Stimulated activated CD4-positive, alpha-beta T cell treated with anti-CD3 and anti-CD28 coated beads, Interleukin-15, amount 100 ng/mL, for 48 hours (primary cell): ENCODE measurements at places on chromosomes 7 and 10.
A peak's percentile ranks its signal among the peaks of the same experiment; 100 is the strongest.

GRCh38 chr7:46819819-46820218, 762.1 kb downstream of the TNS3 start:
- DNase-seq = no peak

GRCh38 chr7:41292487-41292886, 410.4 kb downstream of the INHBA start:
- DNase-seq = no peak

- DNase-seq = no peak
Measured at GRCh38 chr10:3014968-3015367, 52.4 kb upstream of the PFKP start.

DNA sequence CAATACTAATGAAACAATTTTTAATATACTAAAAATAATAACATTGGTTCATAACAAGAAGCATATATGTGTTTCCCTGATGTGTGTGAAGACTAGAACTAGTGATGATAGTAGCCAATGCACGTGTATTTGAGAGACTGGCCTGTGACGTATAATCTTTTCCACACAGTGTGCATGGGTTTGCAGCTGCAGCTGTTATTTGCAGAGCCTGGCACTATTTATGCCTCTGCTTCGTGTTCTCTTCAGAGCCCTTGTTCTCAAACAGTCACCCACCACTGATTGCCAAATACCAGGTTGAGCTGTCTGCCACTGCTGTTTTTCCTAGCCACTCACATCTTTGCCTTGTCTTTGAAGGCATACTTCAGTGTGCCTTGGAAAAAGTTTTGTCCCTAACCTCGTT, 531.7 kb downstream of the ETV1 start:
- no peak for DNase-seq

DNA sequence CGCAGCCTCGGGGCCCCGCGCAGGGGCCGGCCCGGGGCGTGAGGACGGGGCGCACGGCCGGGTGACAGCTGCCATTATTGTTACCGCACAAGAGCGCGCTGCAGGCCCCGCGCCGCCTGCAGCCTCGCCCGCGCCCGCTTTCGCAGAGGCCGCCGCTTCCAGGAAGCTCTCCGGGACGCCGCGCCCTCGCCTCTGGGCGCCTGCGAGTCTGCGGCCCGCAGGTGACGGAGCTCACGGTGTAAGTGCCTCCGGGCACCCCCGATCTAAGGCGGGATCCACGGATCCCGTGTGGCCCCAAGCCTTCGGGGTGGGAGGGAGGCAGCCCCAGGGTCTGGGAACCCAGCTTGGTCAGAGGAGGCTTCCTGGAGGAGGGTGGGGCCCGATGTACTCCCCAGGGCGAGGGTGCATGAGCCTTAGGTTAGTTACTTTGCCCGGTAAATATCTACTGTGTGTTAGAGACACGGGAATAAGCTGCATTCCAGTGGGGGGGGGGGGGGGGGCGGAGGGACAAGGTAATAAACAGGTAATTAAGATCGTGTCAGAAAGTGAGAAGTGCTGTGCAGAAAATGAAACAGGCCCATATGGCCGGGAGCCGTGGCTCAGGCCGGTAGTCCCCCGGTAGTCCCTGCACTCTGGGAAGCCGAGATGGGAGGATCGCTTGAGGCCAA, 638 bp downstream of the IQCE start:
- no peak for DNase-seq

DNA sequence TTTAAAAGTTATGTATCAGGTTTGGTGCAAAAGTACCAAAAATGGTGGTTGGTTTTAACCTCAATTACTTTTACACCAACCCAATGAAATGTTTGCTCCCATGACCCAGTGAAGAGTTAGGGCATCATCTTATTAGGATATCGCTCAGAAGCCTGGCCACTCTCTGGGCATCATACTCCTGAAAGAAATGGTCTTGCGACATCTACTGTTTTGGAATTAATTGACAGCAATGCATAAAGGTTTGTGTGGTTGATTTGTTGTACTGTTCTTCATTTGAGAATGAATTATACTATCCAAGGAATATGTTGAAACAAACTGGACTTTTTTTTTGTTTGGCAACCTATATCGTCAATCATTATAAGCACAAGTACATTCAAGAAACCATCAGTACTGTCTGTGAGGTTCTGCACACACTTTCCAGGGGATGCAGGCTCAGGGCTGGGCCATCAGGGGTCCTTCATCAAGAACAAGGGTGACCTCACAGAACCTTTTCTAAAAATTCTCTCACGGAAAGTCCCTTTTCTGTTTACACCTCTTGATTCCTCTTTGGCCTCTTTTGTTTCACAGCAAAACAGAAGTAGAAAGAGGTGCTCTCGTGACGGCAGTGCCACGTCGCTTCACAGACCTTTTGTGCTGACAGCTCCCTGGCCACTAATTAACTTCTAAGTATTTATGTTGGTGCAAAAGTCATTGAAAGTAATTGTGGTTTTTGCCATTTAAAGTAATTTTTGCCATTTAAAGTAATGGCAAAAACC, 117.2 kb upstream of the KLF6 start:
- no peak for DNase-seq

DNA sequence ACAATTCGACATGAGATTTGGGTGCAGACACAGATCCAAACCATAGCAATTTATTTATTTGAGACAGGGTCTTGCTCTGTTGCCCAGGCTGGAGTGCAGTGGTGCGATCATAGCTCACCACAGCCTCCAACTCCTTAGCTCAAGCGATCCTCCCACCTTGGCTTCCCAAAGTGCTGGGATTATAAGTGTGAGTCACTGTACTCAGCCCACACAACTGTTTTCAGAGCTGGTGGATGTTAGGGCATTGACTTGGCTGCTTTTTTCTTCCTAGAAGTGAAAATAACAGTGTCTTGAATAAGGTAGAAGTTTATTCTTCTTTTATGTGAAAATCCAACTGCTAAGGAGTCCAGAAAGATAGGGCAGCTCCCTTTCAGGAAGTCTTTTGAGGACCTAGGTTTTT, 132.1 kb downstream of the CCDC3 start:
- DNase-seq = no peak

- DNase-seq = no peak
Measured at GRCh38 chr10:112434988-112435619, 11.6 kb downstream of the ZDHHC6 start.

DNA sequence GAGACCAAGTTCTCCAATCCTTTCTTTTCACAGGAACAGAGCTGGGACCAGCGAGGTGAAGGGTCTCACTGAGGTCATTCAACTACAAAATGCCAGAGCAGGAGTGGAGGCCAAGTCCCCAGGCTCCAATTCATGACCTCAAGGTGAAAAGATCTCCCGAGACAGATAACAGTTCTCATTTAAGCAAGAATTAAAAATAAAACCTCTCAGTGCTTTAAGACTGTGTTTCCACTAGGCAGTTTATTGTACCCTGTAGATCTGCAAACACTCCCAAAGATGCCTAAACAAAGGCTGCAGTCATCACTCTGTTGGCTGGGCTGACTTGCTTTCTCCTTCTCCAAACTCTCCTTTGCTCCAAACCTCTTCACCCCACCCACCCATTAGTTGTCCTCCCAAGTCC, 74.8 kb upstream of the CXCL12 start:
- DNase-seq = no peak

DNA sequence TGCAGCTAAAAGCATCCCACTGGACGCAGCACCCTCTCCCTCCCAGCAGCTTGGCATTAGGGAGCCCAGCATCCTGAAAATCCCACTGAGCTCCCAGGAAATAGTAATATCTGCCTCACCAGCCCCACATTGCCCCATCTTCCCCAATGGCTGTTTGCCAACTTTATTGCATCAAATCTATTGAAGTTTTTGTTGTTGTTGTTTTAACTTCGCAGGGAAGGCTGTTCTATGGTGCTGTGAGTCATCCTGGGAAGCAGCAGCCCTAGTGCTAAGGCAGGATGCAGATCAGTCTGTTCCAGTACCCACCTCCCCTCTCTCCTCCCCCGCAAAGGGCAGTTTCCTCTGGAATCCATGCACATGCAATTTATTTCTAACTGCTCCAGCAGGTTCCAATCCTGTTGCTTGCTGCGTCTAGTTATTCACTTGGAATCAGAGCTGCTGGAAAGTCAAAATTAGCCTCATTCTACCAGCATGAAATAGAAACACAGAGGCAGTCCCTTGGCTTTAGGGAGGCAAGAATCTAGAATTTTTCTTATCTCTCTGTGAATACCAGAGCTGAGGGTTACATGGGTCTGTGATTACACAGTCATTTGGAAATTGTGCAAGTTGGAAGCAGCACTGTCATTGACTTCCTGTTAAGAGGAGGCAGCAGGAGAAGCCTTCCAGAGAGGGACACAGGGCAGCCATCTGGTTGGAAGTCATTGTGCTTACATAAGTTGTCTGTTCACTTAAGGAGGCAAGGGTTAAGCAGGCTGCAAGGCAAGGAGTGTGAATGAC, 115.9 kb upstream of the CACUL1 start:
- no peak for DNase-seq

- DNase-seq = peak; percentile 40
Measured at GRCh38 chr7:134605978-134606923, 40.4 kb upstream of the BPGM start.

DNA sequence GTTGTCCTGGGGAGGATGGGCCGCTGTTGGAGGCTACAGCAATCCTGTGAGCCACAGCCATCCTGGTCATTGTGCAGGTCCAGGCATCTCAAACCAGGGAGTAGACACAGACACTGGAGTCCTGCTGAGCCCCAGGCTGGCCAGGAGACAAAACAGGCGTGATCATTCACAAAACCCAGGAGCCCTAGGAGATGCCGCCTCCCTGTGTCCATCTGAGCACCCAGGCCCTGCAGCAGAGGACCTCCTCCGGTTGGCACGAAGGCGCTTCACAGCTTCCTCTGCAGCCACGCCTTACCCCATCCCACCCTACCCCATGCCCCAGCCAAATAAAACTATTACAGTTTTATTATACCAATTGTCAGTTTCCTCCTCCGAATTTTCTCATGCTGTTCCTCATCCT, 183.6 kb downstream of the PLXNA4 start:
- no peak for DNase-seq

DNA sequence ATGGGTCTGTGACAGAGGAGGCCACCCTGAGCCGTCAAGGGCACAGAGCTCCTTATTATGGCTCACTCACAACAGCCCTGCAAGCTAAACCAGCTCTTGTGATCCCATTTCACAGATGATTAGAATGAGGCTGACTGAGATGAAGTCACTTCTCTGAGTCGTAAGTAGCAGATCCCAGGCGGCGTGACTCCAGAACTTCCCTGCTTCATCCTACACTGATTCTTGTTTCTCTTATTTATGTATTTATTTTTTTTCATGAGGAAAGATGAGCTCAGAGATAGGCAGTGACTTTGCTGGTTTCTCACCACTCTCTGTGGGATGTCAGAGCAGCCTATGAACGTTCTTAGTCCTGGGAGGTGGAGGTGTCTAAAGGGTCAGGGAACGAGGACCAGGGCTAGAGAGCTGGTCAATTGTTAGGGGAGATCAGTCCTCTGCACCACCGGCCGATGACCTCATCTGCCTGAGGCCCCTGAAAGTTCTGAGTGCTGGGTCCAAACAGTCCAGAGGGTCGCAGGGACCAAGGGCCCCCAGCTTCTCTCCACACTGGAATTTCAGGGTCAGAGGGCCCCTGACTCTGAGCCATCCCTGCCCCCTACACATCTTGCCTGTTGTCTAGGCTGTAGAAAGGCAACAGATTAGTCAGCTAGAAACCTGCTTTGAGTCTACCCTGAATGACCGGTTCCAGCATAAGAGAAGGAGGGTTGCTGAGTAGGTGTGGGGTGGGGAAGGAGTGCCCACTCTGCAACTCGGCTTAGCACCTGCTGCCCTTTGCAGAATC, 17.9 kb downstream of the CLRN3 start:
- no peak for DNase-seq

GRCh38 chr7:124924906-124925305, 4.7 kb downstream of the POT1 start:
- DNase-seq = no peak

DNA sequence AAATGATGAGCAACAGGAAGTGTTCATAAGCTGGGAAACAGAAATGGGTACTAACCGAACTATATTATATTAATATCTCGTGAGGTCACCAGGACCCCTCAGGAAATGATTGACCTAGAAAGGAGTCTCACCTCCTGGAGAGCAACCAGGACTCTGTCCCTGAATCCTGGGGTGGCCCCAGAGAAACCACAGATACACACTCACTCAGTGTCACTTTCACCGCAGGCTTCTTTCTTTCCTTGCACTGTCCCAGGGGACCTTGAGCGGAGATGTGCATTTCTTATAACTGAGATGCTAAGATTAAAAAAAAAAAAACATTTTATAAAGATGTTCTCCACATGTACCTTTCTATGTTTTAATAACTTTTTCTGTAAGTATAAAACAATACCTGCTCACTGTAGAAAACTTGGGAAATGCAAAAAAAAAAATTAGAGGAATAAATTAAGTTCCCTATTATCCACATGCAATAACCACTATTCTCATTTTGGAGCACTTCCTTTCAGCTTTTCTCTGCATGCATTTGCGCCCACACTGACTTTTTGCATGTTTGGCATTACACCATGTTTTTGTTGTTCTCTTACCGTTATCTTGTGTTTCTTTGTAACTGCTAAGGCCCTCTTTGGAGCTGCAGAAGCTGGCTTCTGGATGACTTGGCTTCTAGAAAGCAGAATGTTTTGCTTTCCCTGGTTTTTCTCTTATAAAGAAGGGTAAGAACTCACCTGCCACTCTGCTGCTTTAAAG, 15.0 kb downstream of the NOD1 start:
- no peak for DNase-seq
